Activated CD4-positive, alpha-beta T cell treated with anti-CD3 and anti-CD28 coated beads, Interleukin-2, amount 50 U/mL, for 4 hours (primary cell): ENCODE measurements at places on chromosomes 16 and 17.

GRCh38 chr17:6823011-6823442, 8.5 kb downstream of the TEKT1 start:
- DNase-seq, result no peak

DNA sequence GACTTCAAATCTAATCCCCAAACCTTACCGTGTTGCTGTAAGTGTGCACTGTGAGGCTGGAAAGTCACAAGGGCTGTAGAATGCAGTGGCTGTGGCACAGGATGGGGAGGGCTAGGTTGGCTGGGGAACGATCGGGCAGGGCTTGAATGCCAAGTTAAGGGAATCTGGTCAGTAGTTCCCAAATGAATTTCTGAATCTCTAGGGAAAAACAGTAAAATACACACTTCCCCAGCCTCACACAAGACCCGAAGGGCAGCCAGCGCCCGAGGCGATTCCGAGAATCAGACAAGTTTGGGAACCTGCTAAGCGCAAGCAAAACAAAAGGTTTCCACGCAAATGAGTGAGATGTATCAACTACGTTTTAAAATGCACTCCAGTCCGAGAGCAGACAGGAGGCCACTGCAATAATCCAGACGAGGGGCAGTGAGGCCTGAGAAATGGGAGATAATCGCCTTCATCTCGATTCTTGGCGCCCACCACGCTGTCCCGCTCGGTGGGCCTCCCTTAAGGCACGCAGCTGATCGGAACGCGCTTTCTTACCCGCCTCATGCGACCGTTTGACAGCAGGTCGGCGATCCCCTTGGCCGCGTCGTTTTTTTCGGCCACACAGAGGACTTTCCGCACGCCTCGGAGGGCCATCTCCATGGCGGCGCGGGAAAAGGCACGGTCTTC, 599 bp downstream of the TOP3A start:
- DNase-seq, result no peak

GRCh38 chr17:82979718-82980117, 99.7 kb upstream of the METRNL start:
- no peak for DNase-seq

DNA sequence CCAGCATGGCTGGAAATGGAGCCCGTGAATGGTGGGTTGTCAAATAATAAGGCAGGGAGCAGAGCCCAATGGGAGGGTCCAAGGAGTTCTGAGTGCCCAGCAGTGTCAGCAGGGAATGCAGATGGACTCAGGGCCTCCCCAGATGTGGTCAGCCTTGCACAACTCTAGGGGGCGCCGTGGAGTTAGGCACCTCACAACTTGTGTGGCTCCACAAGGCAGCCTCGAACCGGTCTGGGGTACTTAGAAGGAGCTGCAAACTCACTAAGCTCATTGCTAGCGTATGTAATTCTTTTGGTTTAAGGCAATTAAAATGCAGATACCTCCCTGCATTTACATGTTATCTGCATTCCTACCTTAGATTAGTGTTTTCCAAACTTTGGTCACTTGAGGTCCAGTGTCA, 18.1 kb downstream of the IRF8 start:
- DNase-seq, result no peak

DNA sequence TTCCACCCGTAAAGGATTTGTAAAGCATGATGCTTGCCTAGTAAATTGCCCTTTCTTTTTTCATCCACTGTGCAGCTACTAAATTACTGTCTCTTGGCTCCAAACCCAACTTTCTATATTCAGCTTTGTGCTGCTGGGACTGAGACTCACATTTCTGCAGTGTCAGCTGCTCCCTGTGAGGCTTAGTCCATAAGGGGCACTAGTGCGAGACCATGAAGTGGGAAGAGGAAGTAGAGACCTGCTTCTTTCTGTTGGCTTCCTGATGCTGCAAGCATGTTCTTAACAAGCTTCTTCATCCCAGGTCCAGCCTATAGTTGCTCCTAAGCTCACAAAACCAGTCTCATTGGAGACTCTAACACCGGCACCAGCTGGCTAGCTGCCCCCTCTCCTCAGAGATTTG, 74.9 kb upstream of the HS3ST2 start:
- DNase-seq, result no peak

GRCh38 chr17:31859487-31860008, 504 bp upstream of the COPRS start:
- DNase-seq, result no peak

DNA sequence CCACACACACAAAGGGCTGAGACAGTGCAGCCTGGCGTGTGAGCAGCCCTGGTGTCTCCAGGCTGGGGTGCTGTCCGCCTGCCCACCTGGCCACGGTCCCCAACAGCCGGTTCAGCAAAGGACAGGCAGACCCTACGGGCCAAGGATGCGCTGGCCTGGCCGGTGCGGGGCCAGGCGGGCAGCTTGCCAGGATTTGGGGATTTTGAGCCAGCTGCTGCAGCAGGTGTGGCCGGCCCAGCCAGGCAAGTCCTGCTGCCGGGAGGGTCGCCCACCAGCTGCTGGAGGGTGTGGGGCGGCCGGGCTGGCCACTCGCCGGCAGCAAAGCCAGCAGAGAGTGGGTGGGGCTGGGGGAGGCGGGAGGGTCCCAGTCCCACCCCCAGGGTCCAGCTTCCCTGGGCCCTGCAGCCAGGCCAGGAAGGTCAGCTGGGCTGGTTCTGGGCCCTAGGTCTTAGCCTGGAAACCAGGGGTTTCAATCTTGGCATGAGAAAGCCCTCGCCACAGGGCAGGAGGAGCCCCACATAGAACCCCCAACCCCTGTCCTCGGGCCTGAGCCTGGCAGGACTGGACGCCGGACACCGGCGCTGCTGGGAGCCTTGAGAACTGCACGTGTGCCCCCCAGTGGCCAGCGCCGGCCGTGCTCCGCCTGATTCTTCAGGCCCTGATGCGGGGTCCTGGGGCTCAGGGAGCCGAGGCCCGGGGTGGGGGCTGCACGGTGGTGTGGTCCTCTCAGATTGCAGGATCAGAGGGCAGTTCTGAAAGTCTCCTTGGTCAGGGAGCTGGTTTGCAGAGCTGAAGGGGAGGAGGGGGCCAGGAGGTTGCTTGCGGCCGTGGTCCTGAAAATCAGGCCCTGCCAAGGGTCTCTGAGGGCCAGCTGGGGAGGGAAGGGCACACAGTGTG, 17.6 kb upstream of the SSTR5 start:
- DNase-seq, result peak; percentile 24

DNA sequence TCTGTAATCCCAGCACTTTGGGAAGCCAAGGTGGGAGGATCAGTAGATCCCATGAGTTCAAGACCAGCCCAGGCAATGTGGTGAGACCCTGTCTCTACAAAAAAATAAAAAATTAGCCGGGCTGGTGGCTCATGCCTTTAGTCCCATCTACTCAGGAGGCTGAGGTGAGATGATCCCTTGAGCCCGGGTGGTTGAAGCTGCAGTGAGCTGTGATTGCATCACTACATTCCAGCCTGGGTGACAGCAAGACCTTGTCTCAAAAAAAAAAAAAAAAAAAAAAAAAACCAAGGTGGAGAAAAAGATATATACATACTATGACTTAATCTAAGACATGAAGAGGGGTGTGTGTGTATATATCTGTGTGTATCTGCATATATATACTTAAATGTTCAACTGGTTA, 26.7 kb downstream of the BBS2 start:
- DNase-seq, result no peak

GRCh38 chr16:89993971-89994370, 25.3 kb downstream of the DBNDD1 start:
- DNase-seq, result no peak

DNA sequence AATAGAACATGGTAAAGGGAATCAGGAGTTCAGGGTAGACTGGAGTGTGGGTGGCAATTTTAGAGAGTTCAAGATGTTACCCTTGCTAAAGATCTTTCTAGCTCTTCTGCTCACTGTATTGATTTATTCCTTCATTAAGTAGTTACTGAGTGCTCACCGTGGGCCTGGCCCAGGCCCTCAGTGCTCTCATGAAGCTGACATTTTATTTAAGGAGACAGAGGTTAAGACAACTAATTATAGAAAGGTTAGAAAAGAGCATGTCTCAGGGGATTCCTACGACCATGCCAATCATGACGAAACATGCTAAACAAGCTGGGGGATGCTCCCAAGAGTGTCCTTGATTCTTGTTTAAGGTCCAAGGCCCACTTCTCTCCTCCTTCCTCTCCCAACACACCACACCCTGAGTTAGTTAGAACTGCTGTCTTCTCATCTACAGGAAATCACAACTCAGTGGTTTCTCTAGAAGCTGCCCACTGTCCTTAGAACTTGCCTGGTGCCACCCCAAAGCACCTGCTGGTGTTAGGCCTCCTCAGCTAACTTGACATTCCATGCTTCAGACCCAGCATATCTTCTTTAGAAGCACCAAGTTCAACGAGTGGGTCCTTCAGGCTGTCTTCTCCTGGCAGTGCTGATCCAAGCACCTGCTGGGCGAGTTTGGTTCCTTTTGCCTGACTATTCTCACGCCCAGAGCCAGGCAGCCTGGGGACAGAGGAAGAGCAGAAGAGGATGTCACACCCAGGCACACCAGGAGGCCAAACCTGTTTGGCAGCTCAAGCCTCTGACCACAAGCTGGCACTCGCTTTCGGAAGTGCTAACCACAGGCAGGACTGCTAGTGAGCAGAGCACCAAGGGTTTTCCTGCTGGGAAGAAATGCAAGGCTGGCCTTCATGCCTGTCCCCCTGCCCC, 79.0 kb downstream of the GAS7 start:
- no peak for DNase-seq

DNA sequence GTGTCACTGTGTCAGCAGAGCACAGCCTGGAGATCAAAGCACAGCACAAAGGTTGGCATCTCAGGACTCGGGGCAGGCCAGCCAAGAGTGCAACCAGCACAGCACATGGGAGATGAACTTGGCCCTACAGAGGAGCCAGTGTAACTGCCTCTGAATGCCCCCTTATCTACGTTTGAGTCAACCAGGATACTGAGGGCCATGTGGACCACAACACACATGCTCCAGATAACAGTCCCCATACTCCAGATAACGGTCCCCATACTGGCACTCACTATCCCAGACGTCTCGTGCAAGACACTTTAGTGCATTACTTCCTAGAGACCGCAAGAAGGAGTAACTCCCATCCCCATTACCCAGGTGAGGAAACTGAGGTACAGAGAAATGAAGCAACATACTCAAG, 88.2 kb downstream of the XYLT1 start:
- DNase-seq, result no peak

DNA sequence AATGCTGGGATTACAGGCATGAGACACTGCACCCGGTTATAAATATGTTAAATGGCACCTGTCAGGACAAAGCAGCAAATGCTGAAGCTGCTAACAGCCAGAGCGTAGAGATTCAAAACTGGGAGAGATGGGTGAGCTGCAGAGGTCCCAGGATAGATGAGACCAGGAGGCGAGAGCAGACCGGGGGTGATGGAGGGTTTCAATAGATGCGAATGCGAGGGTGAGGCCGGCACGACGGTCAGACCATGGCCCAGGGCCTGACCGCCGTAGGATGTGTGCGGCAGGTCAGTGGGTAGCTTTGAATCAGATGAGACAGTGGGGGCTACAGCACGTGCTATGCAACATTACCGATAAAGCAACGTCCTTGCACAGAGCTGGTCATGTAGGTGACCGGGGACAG, 14.3 kb downstream of the CCDC40 start:
- DNase-seq, result no peak
